GF-D8 (cell line): ENCODE measurements at places on chromosomes 3 and 15.

DNA sequence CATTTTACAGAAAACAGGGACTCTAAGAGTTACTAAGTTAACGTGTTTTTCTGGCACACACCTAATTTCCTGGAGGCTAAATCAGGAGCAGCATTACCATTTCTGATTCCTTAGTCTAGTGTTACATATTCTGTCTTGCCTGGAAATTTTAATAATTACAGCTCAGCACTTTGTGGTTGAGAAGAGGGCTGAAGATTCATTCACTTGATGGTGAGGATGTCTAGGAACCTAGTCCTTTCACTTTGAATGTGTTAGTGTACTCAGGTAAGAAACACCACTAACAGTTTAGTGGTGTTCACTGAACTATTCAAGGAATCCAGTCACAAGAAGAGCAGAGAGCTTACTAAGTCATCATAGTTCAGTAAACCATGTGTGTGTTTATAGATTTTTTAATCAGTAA, 102.8 kb downstream of the STT3B start:
- no peak for DNase-seq

- no peak for DNase-seq
Observed at GRCh38 chr3:113668015-113668414, 28.4 kb downstream of the USF3 start.

DNA sequence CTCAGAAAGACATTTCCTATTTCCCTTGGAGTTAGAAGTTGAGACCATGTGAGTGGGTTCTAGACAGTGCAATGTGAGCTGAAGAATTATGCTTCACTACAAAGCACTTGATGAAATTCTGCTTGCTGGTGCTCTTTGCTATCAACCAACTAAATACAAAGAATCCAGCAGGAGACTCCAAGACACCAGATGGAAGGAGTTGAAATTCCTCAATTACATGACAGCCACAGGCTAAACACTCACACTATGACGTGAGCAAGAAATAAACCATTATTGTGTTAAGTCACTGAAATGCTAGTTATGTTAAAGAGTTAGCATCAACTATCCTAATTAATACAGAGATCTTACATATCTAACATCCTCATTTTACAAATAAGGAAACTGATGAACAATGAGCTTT, 8.2 kb upstream of the MAP4 start:
- no peak for DNase-seq

- no peak for DNase-seq
Observed at GRCh38 chr3:120144267-120144666, 50.0 kb upstream of the GSK3B start.

DNA sequence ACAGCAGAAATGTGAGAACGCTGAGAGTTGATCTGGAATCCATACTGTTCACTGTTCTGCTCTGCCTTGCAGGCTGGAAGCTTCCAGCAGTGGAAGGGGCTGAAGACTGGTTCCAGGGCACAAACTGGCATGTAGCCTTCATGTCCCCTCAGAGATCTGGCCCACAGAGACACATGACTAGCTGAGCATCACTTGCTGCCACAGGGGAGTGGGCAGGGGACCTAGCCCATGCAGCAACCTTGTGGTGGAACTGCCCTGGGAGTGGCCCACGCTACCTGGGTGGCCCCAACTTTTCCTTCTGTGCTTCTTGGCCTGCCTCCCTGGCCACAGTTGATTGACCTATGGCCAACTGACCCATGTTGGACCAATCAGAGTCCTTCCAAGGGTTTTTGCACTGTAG, 98.1 kb downstream of the TPRA1 start:
- no peak for DNase-seq

DNA sequence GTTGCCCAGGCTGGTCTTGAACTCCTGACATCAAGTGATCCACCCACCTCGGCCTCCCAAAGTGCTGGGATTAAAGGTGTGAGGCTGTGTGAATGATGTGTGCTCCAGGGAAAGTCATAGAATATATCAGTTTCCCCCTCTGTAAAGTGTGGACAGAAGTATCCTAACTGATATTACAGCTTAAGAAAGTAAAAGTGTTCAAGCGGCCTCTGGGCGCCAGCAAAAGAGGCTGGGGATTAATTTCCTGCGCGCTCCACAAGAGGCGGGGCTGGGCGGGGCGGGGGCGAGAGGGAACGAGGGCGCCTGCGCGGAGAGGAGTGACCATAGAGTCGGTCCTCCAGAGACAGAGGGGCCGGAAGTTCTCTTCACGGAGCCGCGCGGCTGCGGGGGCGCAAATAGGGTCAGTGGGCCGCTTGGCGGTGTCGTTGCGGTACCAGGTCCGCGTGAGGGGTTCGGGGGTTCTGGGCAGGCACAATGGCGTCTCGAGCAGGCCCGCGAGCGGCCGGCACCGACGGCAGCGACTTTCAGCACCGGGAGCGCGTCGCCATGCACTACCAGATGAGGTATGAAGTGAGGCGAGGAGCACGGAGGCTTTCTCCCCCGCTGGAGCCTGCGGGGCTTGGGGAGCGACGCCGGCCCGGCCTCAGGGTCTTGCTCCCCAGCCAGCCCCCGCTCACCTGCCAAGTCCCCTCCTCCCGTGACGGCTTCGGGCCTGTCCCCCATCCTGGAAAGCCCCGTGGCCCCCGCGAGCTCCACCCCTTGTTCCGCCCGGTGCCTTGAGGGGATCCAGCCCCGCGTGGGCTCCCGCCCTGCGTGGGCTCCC, at the start of gene JAGN1:
JAGN1 (plus strand) TSS at position 362 of the 823 bp plus-strand sequence; CDS start at position 475, 113 bp downstream.
- DNase-seq, result peak; percentile 44

GRCh38 chr15:65856821-65857455, 12.4 kb upstream of the RAB11A start:
- DNase-seq, result peak; percentile 7

- no peak for DNase-seq
Observed at GRCh38 chr15:90895571-90896117, 7.5 kb upstream of the MAN2A2 start.

- DNase-seq, result no peak
Observed at GRCh38 chr3:194685065-194685717, 492 bp upstream of the FAM43A start.

DNA sequence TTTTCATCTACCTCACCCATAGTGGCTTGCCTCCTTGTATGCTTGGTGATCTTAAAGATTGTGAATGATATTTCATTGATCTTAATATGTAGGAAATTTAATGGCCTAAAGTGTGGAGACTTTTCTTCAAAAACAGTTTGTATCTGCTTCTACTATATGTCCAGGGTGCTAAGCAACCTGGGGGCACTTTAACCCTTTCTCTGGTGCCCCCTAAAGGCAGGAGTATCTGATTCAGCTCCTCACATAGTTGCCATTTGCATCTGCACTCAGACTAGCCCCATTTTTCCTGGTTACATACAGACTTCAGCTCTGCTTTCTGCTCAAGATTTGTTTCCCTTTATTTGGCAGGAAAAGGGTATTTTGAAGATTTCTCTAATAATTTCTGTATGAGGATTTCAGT, 5.2 kb upstream of the PFN2 start:
- no peak for DNase-seq

- peak; percentile 84 for DNase-seq
Observed at GRCh38 chr15:98160236-98160635, 199.7 kb downstream of the ARRDC4 start.

GRCh38 chr3:55173504-55173903, 245.6 kb upstream of the LRTM1 start:
- DNase-seq, result no peak

DNA sequence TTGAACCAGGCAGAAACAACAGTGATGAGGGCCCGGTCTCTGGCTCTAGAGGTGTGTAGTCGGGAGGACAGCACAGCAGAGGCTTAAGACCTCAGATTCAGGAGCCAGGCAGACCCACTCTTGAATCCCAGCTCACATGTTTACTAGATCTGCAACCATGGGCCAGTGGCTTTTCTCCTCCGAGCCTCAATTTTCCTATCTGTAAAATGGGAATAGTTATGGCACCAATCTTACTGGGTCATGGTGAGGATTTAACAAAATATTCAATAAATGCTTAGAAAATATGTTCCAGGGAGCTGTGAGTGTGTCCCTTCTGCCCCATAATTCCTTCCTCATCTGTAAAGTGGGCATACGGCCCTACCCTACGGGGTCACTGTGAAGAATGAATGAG, 506.9 kb downstream of the SHQ1 start:
- no peak for DNase-seq

GRCh38 chr3:134249935-134250716, 533 bp downstream of the RYK start:
- DNase-seq, result no peak

DNA sequence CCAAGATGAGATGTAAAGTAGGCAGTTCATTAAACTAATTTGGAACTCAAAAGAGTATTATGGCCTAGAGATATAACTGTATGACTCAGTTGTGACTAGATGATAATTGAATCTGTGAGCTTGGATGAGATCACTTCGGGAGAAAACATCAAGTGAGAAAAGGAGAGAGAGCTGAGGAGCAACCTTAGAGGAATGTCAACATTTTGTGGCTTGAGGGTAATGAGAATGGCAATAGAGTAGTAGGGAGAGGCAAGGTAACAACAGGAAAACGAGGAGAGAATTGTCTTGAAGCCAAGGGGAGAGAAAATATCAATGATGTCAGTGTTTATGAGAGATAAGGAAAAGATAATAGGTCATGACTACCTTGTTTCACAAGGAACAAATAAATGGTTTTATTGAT, 580.2 kb downstream of the NLGN1 start:
- DNase-seq, result no peak

GRCh38 chr3:125003859-125004595, 51.8 kb downstream of the HEG1 start:
- no peak for DNase-seq

DNA sequence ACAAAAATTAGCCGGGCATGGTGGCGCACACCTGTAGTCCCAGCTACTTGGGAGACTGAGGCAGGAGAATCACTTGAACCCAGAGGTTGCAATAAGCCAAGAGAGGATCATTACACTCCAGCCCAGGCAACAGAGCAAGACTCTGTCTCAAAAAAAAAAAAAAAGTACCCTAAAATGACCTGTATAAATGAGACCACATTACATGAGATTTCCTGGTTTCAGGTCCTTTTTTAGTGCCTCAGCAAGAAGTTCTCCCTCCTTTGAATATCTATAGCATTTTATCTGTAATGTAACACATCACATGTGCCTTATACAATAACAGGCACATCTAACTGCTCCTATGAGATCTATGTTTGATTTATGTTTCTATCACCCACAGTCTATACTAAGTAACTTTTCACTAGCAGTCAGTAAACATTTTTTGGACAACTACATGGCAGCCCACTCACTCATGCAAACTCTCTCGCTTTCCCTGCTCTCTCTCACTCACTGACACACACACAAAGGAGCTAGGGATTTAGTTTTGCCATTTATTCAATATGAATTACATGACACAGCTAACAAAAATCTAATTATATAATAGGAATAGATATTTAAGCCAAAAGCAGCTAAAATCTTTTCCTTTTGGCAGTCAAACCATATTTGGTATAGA, 34.1 kb downstream of the ADAM10 start:
- DNase-seq, result no peak

DNA sequence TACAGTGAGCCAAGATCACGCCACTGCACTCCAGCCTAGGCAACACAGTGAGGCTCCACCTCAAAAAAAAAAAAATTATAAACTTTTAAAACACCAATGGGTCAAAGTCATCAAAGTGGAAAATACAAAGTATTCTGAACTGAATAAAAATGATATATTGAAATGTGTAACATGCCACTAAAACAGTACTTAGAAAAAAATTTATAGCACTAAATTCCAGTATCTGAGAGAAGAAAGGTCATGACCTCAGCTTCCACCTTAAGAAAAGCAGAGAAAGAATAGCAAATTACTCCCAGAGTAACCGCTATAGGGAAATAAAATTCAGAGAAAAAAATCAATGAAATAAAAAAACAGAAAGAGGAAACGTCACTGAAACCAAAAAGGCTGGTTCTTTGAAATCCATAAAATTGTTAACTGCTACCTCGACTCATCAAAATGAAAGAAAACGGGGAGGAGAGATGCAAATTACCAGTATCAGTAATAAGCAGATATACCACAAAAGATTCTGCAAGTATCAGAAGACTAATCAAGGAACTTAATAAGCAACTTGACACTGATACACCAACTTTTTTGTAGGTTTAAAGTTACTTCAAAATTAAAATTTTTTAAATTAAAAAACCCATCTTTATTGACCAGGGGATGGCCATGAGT, 20.8 kb downstream of the ATP13A3 start:
- DNase-seq, result no peak

DNA sequence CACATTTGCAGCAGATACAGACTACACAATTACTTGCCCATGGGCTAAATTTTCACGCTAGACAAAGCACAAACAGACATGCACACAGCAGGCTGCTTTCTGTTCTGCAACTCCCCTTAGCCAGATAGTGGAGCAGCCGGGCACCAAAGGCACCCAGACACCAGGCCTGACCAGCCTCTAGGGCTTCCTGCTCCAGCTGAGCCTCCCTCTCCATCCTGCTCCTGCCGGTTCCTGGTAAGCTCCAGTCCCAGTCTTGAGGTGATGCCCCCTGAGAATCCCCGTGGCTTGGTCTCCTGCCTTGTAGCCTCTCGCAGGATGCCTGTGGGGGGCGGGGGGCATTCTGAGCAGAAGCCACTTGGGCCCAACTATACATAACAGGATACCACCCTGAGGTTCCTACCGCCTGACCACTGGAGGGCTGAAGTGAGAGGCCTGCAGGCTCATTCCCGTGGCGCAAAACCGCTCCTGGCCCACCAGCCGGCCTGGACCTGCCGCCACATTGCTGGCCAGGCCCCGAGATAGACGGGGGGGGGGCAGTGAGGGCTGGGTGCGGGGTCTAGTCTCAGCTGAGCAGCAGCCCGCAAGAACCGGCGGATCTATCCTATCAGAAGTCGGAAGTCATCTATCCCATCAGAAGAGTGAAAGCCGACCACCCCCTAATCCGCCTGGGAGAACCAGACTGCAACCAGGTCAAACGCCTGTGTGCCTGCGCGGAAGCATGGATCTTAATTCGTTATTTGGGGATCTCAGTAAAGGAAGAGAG, 3.9 kb downstream of the FOXL2 start:
- DNase-seq, result no peak

- DNase-seq, result no peak
Observed at GRCh38 chr3:192077795-192078497, 617.0 kb downstream of the PYDC2 start.

- DNase-seq, result no peak
Observed at GRCh38 chr15:87123676-87124382, 1044.2 kb downstream of the AGBL1 start.

DNA sequence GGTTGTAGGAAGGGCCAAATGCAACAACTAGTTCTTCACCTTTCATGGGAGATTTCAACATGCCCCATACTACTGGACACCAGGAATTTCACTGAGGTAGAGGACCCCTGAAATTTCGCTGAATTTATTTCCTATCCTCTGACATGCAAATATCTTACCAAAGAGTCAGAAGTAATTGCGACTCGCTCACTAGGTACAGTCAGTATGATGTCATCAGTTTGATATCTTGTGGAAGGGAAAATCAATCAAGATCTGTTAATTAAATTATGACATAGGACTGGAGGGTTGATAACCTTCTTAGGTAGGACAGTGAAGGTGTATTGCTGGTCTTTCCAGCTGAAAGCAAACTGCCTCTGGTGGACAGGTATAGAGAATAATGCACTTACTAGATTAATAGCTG, 74.9 kb upstream of the TNIK start:
- DNase-seq, result no peak

DNA sequence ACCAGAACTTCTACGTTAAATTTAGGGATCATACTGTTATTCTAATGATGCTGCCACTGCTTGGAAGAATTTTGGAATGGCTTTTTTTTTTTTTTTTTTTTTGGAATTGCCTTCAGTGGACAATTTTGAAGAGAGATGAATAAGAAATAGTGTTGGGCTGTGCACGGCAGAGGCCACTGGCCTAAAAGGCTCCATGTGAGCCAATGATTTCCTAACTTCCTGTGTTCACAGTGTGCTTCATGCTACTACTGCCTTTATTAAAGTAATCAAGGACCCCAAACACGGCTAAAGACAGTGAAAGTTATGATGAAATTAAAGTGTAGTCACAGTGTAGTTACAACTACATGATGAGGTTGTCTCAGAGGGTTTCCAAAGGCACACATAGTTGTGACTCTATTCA, 100.8 kb upstream of the TNFAIP8L3 start:
- no peak for DNase-seq
